ENCODE measurements at places on chromosomes 6 and 20.

DNA sequence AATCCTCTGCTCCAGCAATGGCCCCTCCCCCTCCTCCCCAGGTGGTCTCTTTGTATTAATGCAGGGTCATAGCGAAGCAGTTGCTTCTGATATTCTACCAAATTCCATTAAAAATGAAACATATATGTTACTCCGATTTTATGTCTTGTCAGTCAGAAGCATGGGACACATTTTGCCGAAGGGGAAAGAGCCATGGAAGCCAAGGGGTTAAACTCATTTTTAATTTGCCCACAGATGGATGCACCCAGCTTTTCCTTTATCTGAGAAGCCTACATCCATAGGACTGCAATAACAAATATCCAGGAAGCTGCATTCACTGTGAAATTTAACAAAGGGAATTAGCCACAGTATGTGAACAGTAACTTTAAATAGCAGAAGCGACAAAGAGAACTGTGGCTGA is 688.2 kb downstream of the QKI start:
- no peak for DNase-seq

DNA sequence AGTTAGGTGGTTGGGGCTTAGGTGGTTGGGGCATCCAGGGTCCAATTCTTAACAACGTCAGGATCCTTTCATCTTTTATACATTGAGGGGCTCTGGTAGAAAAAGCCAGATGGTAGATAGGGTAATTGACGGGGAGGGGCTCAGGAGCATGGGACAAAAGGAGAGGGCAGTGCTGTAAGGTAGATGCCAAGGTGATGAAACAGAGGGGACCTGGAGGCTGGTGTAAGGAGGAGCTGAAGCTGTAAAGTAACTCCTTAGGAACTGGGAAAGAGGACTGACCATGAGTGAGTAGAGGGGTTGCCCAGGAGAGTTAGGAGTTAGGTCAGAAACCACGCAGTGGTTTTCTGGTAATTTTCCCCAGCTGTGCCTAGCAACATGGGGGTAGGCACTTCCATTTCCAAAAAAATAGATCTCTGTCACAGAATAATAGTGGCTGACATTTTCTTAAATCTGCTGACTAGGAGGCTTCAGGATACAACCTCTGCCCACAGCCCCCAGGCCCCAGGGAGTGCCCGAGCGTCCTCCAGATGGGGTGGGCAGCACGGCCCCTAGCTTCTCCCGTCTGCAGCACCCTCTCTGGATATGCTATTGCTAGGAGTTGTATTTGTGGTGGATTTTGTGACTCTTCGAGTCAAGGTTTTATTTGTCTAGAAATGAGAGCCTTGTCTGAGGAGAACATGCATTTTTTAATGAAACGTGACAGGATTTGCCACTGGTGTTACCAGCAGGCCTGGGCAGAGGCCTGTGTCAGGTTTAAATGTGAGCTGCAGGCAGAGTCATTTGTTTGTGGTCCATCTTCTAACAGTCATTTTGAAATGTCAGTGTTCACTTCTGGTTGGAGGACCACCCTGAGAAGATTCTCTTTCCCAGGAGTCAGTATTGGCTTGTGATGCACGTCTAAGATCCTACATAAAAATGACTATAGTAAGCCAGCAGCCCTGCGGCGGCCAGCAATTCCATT is 44.6 kb downstream of the TULP4 start:
- no peak for DNase-seq

- DNase-seq, result peak; percentile 76
Observed at GRCh38 chr20:38764567-38765318, 16.5 kb downstream of the ACTR5 start.

GRCh38 chr6:37168811-37169495 is 999 bp upstream of the PIM1 start:
- DNase-seq, result peak; percentile 86
